ENCODE measurements at places on chromosomes 11 and 22.

DNA sequence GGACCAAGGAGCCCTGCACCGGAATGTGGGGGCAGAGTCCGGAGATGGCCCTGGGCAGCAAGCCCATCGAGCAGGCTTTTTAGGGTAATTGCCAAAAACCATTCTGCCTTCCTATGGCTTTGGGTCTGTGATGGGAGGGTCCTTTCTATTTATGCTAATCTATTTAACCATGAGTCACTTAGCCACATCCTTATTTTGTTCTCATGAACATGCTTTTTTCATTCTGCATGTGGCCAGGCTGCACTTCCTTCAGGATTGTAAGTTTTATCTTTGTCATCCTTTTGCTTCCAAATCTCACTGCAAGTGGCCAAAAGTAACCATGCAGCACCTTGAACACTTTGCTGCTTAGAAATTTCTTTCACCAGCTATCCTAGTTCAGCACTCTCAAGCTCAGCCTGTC lies 88.3 kb downstream of the EFCAB6 start:
- no peak for DNase-seq

GRCh38 chr11:12185106-12185690 lies 74.8 kb downstream of the MICAL2 start:
- DNase-seq: no peak

DNA sequence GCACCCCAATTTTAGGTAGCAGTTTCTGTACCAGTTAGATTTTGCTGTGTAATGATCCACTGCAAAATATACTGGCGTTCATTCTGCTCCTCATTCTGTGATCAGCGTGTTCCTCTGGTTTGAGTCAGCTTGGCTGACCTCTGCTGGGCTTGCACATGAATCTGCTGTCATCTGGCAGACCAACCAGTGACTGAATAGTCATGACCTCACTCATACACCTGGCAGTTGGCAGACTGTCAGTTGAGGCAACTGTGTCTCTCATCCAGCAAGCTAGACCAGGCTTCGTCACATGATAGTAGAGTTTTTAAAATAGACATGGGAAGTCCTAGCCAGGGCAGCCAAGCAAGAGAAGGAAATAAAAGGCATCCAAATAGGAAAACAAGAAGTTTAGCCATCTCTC lies 316.3 kb upstream of the LARGE1 start:
- no peak for DNase-seq

- no peak for DNase-seq
These were observed 4.0 kb downstream of the VWCE start for GRCh38 chr11:61290905-61291690.

GRCh38 chr11:72379384-72380131 lies 54.8 kb downstream of the CLPB start:
- DNase-seq: no peak

DNA sequence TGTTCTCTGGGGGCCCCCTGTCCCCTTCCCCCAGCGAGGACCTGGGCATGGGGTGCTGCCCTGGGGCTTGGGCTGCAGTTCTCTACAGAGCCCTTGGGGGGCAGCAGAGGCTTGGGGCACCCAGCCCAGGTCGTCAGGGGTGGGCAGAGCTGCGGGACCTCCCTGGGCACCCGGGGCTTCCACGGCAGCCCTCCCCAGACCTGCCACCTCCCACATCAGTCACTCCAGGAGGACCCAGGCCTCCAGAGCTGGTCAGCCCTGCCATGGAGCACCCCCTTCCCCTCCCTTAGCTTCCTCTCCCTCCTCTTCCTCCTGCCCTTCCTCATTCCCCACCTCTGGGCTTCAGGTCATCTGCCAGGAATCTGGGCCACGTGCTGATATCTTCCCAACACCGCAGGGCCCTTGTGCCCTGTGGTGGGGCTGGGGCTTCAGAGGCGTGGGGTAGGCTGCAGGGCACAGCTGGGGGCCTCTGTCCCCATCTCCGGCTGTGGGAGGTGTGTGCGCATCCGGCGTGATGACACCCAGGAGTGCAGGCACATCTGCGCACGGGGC lies 5.8 kb downstream of the TSPAN4 start:
- peak; percentile 12 for DNase-seq

DNA sequence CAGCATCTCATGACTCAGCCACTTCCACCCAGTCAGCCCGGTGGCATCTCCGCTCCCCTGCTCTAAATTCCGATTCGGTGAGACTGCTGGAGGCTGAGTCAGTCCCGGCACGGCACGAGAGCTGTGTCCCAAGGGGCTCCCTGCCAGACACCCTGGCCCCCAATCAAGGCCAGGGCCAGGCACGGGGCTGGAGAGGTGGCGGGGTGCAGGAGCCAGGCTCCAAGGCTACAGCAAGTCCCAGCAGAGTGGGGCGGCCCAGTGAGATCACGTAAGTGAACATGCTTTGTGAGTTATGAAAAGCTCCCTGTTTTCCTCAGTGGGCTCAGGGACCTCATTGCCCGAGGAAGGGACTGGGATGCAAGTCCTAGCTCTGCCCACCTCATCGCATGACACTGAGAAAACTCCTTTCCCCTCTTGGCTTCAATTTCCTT lies 3.0 kb downstream of the C11orf68 start:
- DNase-seq: no peak

GRCh38 chr11:59610289-59610688 lies 5.3 kb downstream of the OSBP start:
- no peak for DNase-seq

- DNase-seq: no peak
These were observed 89.3 kb upstream of the CEP126 start for GRCh38 chr11:101825531-101825930.

DNA sequence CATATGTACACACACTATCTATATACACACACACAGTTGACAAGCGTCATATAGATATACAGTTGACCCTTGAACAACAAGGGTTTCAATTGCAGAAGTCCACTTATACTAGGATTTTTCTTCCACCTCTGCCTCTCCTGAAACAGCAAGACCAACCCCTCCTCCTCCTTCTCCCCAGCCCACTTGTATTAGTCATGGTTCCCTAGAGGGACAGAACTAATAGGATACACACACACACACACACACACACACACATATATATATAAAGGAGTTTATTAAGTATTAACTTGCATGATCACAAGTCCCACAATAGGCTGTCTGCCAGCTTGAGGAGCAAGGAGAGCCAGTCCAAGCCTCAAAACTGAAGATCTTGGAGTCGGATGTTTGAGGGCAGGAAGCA lies 92.9 kb downstream of the DHCR7 start:
- no peak for DNase-seq

Data from NCI-H1092 treated with DMSO at 0.1 percent for 48 hours (cell line).